ENCODE measurements at places on chromosomes 13 and 19. TPM values are rescaled to one million over a fixed set of nuclear protein-coding genes. Genes with fewer than 3 reads are reported as not detected.
A peak's percentile ranks its signal among the peaks of the same experiment; 100 is the strongest.

DNA sequence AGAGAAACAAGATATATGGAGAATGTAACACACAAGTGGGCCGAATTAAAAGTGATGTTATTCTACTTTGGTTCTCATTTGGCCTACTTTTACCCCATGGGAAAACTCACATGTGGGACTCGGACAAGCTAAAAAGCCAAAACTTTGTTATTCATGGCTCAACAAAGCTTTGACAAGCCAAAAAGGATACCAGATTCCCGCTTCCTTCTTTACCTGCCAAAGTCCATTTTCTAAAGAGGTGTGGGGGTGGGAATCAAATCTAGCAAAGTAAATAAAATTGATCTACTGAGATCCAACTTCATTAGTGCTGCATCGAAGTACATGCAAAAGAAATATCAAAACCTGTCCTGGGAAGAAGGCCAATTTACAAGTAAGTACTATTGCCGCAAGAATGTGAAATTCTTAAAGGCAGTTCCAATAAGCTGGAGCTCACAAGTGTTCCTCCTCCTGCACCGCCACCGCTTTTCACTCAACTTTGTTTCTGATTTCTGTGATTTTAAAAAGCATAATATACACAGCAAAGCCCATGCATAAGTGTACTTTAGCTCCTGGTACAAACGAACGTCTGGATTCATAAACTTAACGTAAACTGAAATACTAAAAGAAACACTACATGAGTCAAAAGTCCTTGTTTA is 1.1 kb downstream of the LNX2 start:
- no peaks in the 10 kb centered on the region for H3K27me3 ChIP-seq
- H3K36me3 ChIP-seq, result no peaks in the 10 kb centered on the region
- H3K4me3 ChIP-seq, result peak overlapping the region; percentile 92
- H3K27ac ChIP-seq, result peak overlapping the region; percentile 96
- no peaks in the 10 kb centered on the region for H3K4me1 ChIP-seq

The ATXN8OS gene
- total RNA-seq, result not detected

DNA sequence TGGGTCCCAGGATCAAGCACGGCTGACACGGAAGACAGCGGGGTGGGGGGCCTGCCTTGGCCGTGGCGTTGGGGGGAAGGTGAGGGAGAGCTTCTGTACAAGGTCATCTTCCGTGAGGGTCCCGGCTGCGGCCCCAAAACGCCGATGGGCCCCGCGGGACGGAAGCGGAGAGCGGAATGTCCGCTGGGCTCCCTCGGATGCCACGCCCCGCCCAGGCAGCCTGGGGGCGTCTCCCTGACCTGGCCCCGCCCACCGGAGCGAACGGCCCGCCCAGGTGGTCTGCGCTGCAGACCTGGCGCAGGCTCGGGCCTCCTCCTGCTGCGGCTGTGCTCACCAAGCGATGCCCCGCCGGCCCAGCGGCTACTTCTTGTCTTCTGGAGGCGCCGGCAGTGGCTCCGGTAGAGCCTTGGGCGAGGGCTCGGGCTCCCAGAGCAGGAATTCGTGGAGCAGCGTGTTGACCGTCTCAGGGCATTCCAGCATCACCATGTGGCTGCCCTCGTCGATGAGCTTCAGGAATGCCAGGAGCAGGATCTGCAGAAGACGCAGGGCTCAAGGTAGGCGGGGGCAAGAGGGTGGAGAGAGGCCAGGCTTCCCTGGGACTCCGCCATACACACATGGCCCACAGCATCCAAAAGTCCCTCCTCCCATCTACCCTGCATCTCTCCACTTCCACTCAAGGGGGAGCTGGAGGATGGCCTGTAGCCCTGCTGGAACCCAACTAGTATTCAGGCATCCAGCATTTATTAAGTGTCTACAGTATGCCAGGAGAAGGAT is 10.7 kb downstream of the ABHD8 start:
- peak overlapping the region; percentile 56 for H3K4me3 ChIP-seq
- no peaks in the 10 kb centered on the region for H3K4me1 ChIP-seq
- DNase-seq, result peak; percentile 82
- H3K36me3 ChIP-seq, result no peaks in the 10 kb centered on the region

The ZNF571 gene
- total RNA-seq, result 2.7 TPM

- H3K36me3 ChIP-seq, result no peaks in the 10 kb centered on the region
- H3K4me3 ChIP-seq, result no peak overlapping the region
- H3K4me1 ChIP-seq, result no peaks in the 10 kb centered on the region
- no peak for DNase-seq
These were observed 55.4 kb upstream of the ZNF724 start for GRCh38 chr19:23305555-23305954.

The ELSPBP1 gene
- total RNA-seq, result not detected

- no peak overlapping the region for H3K27ac ChIP-seq
- no peaks in the 10 kb centered on the region for H3K4me1 ChIP-seq
- no peak overlapping the region for H3K4me3 ChIP-seq
- no peaks in the 10 kb centered on the region for H3K27me3 ChIP-seq
These were observed 149.0 kb downstream of the SLITRK1 start for GRCh38 chr13:83733293-83733692.

GRCh38 chr13:43830497-43830881 is 43.7 kb upstream of the ENOX1 start:
- no peak overlapping the region for H3K27ac ChIP-seq
- no peaks in the 10 kb centered on the region for H3K36me3 ChIP-seq
- H3K4me3 ChIP-seq, result no peak overlapping the region
- no peaks in the 10 kb centered on the region for H3K27me3 ChIP-seq
- no peak for DNase-seq

GRCh38 chr13:100983111-100983510 is 308.5 kb upstream of the TMTC4 start:
- H3K27me3 ChIP-seq, result no peaks in the 10 kb centered on the region
- no peak overlapping the region for H3K27ac ChIP-seq
- H3K4me3 ChIP-seq, result no peak overlapping the region
- no peaks in the 10 kb centered on the region for H3K36me3 ChIP-seq
- no peak for DNase-seq

GRCh38 chr19:55257461-55258420 is 1.1 kb downstream of the PPP6R1 start:
- H3K27ac ChIP-seq, result peak overlapping the region; percentile 95
- H3K4me3 ChIP-seq, result peak overlapping the region; percentile 82
- peaks cover 59% of the 10 kb centered on the region for H3K4me1 ChIP-seq
- no peak for DNase-seq
- H3K27me3 ChIP-seq, result no peaks in the 10 kb centered on the region
- no peaks in the 10 kb centered on the region for H3K36me3 ChIP-seq

The MRPL57 gene
- total RNA-seq, result 35.6 TPM

DNA sequence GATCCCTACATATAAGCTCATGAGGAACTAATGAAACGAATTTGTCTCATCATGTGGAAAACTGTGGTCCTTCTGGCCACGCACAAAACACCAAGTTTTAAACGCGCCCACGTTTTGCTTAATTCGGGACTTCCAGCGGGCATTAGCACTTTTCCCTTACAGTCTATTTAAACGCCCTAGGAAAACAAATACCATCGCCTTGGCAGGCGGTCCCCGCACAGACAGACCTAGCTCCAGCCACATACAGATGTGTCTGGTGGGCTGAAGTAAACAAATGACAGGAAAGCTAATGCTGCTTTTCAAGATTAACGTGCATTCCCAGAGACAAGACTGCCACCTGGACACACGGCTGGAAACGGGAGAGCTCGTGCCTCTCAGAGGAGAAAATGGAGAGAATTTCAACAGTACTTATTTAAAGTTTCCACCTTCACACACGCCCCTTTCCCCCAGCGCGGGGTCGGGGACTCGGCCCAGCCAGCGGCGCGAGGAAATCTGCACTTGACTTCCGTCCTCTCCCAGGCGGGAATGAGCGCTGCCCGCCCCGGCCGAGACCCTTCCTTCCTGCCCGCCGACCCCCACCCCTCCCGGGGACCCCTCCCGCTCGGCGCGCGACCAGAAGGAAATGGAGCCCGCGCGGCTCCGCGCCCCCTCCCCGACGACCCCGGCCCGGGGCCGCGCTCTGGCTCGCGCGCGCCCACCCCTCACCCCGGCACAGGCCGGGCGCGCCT is 931 bp downstream of the USP12 start:
- peaks cover 48% of the 10 kb centered on the region for H3K4me1 ChIP-seq
- H3K36me3 ChIP-seq, result no peaks in the 10 kb centered on the region
- peak overlapping the region; percentile 74 for H3K4me3 ChIP-seq
- H3K27me3 ChIP-seq, result no peaks in the 10 kb centered on the region

GRCh38 chr13:71546881-71547280 is 320.1 kb downstream of the DACH1 start:
- H3K27me3 ChIP-seq, result no peaks in the 10 kb centered on the region
- H3K4me1 ChIP-seq, result no peaks in the 10 kb centered on the region
- no peak for DNase-seq
- no peak overlapping the region for H3K27ac ChIP-seq

DNA sequence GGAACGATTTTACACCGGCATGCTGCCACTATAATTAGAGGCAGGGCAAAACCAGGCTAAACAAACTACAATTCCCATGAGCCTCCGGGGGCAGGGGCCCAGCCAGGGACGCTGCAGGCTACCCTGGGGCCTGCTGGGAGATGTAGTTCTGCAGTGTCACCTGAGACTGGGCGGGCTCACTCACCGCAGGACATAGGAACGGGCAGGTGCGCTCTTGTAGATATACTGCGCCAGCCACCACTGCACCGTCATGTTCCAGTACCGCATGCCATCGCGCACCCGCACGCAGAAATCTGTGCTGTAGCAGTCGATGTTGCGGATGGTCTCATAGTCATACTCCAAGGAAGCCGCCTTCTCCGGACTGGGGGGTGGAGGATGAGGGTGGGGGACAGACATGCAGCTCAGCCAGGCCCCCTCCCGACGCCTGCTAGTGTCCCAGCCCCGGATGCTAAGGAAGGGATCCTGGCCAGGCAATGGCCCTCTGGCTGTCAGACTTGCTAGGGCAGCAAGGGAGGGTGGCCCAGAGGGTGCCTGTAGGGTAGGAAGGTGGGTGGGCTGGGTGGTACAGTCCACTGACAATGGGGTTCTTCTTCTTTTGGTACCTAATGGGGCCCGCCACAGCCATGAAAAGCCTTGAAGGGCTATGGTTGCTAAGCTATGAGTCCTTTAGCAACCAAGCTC is 5.8 kb upstream of the TMC4 start:
- no peak for DNase-seq
- H3K36me3 ChIP-seq, result no peaks in the 10 kb centered on the region
- no peak overlapping the region for H3K27ac ChIP-seq
- no peak overlapping the region for H3K4me3 ChIP-seq

The XRCC1 gene
- 14.3 TPM for total RNA-seq

The PSG4 gene
- total RNA-seq, result not detected

DNA sequence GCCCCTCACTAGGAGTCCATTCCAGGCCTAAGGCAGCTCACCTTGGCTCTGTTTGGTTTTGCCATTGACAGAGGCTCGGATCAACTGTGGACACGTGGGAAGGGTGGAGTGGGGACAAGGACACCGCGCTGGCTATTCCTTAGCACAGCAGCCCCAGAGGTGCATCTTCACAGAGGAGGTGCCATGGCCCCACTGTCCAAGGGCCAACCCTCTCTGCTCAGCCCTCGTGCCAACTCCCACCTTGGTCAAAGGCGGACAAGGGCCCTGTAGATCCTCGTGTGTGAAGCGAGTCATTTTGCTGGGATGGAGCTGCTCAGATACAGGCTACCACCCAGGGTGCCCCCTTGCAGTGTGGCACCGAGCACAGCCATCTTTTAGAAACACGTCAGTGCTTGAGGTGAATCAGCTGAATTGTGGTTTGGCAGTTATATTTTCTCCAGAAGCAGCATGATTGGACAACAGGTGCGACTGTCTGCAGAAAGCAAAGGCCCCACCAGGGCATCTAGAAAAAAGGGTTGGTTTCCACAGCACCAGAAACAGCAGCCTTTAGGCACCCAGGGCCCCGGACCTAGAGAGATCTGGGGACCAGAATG is 192.1 kb upstream of the GPR12 start:
- H3K4me3 ChIP-seq, result no peak overlapping the region
- no peaks in the 10 kb centered on the region for H3K4me1 ChIP-seq
- no peak overlapping the region for H3K27ac ChIP-seq

The ZNF728 gene
- total RNA-seq, result 4.4 TPM

The ZNF90 gene
- 0.79 TPM for total RNA-seq

DNA sequence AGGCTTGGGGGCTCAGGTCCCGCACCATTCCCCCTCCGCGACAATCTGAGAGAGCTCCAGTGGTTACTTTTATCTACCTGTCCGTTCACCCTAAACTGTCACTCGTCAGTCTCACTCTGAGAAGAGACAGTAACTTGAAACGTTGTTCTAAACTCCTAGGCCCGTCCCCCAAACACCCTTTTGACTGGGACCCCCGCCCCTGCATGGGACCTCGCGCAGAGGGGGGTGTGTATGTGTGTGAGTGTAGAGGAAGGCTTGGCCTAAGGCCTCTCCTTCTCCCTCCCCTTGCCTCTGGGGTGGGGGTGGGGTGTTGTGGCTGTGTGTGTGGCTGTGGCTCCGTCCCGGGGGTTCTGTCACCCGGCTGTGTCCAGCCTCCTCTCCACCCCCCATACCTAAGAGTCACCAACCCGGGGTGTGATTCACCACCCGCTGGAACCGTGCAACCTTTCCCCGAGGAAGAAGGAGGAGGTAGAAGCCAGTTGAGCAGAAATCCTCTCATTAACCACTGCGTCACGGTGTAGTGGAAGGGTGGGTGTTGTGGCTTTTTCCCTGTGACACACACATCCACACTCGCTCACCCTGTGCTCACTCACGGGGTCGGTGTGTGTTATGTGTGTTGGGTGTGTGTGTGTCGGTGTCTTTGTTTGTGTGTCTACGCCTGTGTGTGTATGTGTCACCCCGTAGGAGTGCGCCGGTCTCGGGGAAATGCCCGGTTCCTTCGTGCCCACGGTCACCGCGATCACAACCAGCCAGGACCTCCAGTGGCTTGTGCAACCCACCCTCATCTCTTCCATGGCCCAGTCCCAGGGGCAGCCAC is 2.4 kb downstream of the FOSB start:
- H3K4me1 ChIP-seq, result peaks cover 35% of the 10 kb centered on the region
- no peaks in the 10 kb centered on the region for H3K27me3 ChIP-seq
- no peaks in the 10 kb centered on the region for H3K36me3 ChIP-seq
- H3K27ac ChIP-seq, result peak overlapping the region; percentile 95
- peak overlapping the region; percentile 51 for H3K4me3 ChIP-seq

- no peak overlapping the region for H3K4me3 ChIP-seq
- no peaks in the 10 kb centered on the region for H3K27me3 ChIP-seq
- H3K4me1 ChIP-seq, result no peaks in the 10 kb centered on the region
- no peak for DNase-seq
- no peaks in the 10 kb centered on the region for H3K36me3 ChIP-seq
These were observed 1589.1 kb upstream of the SPRY2 start for GRCh38 chr13:81929988-81930387.

- H3K27me3 ChIP-seq, result peaks cover 15% of the 10 kb centered on the region
- no peak within 1 kb of the TSS for H3K4me3 ChIP-seq
- H3K27ac ChIP-seq, result no peak within 1 kb of the TSS
- no peak for DNase-seq
- H3K4me1 ChIP-seq, result peaks cover 17% of the 10 kb centered on the region
- H3K36me3 ChIP-seq, result no peaks in the 10 kb centered on the region
These were observed at the start of gene ATP12A for GRCh38 chr13:24680258-24680920. ATP12A (plus strand) TSS chr13:24680408; CDS start chr13:24680744, 336 bp downstream.

GRCh38 chr19:33278023-33278402 is 24.3 kb downstream of the CEBPA start:
- H3K27ac ChIP-seq, result no peak overlapping the region
- no peak overlapping the region for H3K4me3 ChIP-seq
- no peaks in the 10 kb centered on the region for H3K36me3 ChIP-seq

- H3K27ac ChIP-seq, result peak overlapping the region; percentile 99
- H3K27me3 ChIP-seq, result no peaks in the 10 kb centered on the region
- no peaks in the 10 kb centered on the region for H3K4me1 ChIP-seq
- no peak for DNase-seq
These were observed 2.3 kb downstream of the IER2 start for GRCh38 chr19:13152356-13152973.

The KRTDAP gene
- not detected for total RNA-seq

The DNAAF3 gene
- 2.7 TPM for total RNA-seq

All from right atrium auricular region (tissue), 2 donors.